ENCODE measurements at places on chromosomes 7 and 10. TPM values are rescaled to one million over a fixed set of nuclear protein-coding genes. Genes with fewer than 3 reads are reported as not detected.
A peak's percentile ranks its signal among the peaks of the same experiment; 100 is the strongest.

GRCh38 chr7:84060000-84060399, 134.6 kb downstream of the SEMA3A start:
- H3K27ac ChIP-seq: no peak overlapping the region
- H3K4me1 ChIP-seq: no peaks in the 10 kb centered on the region
- H3K27me3 ChIP-seq: no peaks in the 10 kb centered on the region
- H3K4me3 ChIP-seq: no peak overlapping the region
- no peaks in the 10 kb centered on the region for H3K36me3 ChIP-seq

DNA sequence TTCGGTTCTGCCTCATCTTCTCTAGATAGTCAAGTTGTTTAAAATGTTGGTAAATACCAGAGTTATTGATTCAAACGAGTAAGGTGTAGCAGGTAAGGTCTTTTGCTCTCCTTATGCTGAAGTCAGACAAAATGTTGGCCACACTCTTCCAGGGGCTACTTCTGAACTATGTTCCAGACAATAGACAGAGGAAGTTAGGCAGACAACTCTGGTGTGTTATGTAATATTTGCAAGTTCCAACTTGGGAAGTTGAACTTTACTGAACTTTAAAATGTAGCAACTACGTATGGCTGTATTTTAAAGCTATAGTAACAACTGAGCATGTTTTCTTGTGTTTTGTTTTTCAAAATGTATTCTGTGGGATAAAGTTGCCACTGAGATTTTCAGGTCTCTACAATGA, 125.7 kb upstream of the NEBL start:
- DNase-seq: no peak
- H3K36me3 ChIP-seq: no peaks in the 10 kb centered on the region
- no peaks in the 10 kb centered on the region for H3K27me3 ChIP-seq
- no peak overlapping the region for H3K27ac ChIP-seq

DNA sequence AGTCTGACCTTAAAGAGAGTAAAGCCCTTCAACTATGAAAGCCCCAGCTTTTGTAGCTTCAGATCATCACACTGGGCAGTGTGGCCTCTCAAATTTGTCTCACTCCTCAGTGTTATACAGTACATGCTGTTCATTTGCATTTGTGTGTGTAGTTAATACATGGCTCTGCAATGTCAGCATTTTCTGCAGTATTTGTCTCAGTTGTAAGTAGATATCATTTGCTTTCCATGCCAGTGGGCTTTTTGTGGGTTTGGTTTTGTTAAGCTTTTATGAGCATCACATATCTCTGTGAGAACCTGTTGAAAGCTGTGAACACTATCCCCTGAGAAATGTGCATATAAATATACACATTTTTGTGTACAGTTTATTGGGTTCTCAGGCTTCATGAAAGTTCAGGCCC, 57.0 kb downstream of the ZNF277 start:
- H3K36me3 ChIP-seq: no peaks in the 10 kb centered on the region
- no peak overlapping the region for H3K4me3 ChIP-seq
- H3K27me3 ChIP-seq: no peaks in the 10 kb centered on the region
- H3K27ac ChIP-seq: no peak overlapping the region

GRCh38 chr7:95026421-95027072, 119.2 kb downstream of the PPP1R9A start:
- DNase-seq: no peak
- no peak overlapping the region for H3K27ac ChIP-seq
- no peak overlapping the region for H3K4me3 ChIP-seq
- H3K4me1 ChIP-seq: no peaks in the 10 kb centered on the region

DNA sequence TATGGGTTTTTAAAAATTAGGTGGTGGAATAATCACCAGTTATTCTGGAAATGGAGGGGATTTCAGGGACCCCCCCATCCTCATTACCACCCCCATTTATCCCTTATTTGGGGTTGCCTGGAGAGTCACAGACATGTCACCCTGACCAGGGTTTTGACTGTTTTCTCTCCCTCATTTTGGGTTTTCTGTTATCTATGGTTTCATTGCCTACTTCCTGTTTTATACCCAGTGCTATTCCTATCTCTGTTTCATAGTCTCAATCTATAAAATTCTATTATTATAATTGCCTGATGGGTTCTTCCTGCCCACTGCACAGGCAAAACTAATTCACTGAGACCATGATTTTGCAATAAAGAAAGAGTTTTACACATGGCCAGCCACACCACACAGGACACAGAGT, 15.9 kb upstream of the FAM221A start:
- DNase-seq: no peak
- H3K4me1 ChIP-seq: no peaks in the 10 kb centered on the region
- no peak overlapping the region for H3K27ac ChIP-seq

Gene FBXL13
- total RNA-seq: 1.5 TPM

DNA sequence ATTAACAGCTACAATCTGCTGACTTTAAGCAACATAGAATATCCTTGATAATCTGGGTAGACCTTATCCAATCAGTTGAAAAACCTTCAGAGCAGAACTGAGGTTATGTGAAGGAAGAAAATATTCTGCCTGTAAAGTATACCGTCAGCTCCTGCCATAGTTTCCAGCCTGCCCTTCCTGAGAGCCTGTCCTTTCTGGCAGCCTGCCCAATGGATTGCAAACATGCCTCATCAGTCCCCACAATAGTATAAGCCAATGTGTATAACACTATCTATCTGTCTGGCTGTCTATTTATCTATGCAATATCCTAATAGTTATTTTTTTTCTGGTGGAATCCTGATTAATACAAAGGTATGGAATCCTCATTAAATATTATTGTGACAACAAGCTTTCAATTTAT, 489.2 kb upstream of the KCND2 start:
- no peak overlapping the region for H3K27ac ChIP-seq
- no peak overlapping the region for H3K4me3 ChIP-seq
- H3K36me3 ChIP-seq: no peaks in the 10 kb centered on the region
- DNase-seq: no peak

DNA sequence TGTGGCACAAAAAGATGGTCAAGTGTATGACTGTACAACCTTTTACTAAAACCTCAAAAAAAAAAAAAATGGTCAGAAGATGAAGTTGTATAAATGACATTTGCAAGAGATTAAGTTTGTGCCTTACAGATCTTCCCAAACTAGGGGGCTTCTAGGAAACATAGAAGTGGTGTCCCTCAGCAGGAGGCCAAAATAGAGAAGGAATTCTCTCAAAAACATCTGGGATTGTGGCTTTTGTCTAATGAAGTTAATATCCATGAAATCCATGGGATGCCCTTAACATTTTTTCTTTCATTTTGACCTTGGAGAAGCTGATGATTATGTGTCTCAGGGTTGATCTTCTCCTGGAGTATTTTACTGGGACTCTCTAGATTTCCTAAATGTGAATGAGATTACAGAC, 62.2 kb downstream of the CASD1 start:
- peaks cover 10% of the 10 kb centered on the region for H3K36me3 ChIP-seq
- no peak overlapping the region for H3K27ac ChIP-seq
- no peak overlapping the region for H3K4me3 ChIP-seq
- H3K27me3 ChIP-seq: no peaks in the 10 kb centered on the region
- no peak for DNase-seq

DNA sequence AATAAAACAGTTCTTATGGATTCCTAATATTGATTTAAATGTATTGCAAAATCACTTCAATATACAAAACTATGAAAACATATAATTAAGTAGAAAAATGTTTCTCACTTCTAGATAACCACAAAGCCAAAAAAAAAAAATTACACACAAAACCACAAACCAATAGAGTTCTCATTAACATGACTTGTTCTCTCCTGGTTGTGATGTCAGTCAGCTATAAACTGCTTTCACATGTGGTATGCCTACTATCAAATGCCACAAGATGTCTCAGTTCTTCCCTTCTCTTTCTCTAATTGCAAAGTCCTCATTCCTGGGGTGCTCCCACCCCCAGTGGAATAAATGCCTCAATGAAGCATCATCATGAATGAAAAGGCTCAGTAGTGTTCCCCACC, 16.6 kb downstream of the GNAI1 start:
- no peak overlapping the region for H3K4me3 ChIP-seq
- no peak overlapping the region for H3K27ac ChIP-seq
- peak; percentile 59 for DNase-seq
- no peaks in the 10 kb centered on the region for H3K4me1 ChIP-seq
